ENCODE measurements at places on chromosomes 16 and 17.

- peak; percentile 34 for DNase-seq
These were observed at the start of gene ABHD15 for GRCh38 chr17:29566473-29567303. Gene ABHD15 (minus strand): TSS chr17:29567037. CDS start chr17:29566966, 71 bp downstream.

- no peak for DNase-seq
These were observed 56.1 kb upstream of the MED9 start for GRCh38 chr17:17420561-17421269.

GRCh38 chr17:51461578-51462004, 201.2 kb downstream of the UTP18 start:
- peak; percentile 32 for DNase-seq

DNA sequence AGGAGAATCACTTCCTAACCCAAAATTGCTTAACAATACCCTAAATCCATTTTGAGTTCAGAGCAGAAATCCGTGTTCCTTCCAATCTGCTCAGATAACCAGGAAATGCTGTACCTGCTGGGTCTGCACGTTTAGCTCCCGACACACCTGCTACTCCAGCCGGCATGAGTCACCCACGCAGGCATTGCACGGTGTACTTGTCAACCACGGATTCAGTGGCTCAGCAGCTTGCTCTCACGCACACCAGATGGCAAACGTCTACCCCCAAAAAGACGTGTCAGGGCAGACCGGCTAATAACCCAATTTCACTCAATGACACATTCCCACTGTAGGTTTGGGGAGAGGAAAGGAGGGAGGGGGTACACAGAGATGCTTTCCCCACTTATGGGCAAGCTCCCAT, 468.1 kb downstream of the SOX9 start:
- no peak for DNase-seq

- no peak for DNase-seq
These were observed 90.1 kb downstream of the CLEC16A start for GRCh38 chr16:11034481-11034931.
